NCI-H526 treated with DMSO at 0.1 percent for 48 hours (cell line): ENCODE measurements at places on chromosomes 2 and 18.

DNA sequence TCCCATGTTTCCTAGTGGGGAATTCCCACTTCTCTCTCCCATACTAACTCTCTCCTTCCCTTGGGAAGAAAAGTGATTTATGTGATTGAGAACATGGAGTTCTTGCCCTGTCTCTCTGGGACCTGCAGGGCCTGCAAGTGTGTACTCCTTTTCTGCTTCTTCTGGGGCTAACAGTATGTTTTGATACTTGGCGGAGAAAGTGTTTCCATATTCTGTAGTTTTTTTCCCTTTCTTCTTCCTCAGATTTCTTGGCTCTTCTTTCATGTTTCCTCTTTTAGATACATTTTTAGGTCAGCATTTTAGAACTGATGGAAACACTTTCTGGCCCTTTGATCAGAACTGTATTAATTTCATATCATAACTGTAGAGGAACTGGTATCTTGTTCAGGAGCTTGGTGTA lies 352.2 kb downstream of the DLGAP1 start:
- no peak for DNase-seq

GRCh38 chr2:238379096-238379810 lies 47.5 kb upstream of the ASB1 start:
- DNase-seq: no peak

DNA sequence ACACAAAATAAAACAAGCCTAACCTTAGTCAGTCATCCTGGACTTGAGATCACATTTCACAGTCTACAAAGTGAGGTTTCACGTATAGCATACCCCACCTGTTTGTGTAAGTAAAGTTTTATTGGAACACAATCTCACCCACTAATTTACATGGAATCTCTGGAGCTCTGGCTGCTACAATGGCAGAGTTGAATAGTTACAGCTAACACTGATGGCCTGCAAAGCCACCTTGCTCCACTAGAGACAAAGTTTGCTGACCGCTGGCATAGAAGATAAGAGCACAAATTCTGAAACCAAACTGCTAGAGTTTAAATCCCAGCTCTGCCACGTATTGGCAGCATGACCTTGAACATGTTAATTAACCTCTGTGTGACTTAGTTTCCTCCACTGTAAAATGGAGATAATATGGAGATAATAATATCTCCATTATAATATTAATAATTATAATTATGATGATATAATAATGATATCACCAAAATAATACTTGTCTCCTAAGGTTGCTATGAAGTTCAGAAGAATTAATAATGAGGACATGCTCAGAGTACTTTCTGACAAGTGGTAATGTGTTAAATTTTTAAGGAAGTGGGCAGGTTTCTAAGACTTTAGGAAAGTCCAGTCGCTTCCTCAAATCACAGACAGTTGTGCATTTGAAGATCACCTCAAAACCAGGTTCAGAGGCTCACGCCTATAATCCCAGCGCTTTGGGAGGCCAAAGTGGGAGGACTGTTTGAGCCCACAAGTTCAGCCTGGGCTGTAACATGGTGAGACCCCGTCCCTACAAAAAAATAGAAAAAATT lies 204.6 kb downstream of the SH3RF3 start:
- no peak for DNase-seq

DNA sequence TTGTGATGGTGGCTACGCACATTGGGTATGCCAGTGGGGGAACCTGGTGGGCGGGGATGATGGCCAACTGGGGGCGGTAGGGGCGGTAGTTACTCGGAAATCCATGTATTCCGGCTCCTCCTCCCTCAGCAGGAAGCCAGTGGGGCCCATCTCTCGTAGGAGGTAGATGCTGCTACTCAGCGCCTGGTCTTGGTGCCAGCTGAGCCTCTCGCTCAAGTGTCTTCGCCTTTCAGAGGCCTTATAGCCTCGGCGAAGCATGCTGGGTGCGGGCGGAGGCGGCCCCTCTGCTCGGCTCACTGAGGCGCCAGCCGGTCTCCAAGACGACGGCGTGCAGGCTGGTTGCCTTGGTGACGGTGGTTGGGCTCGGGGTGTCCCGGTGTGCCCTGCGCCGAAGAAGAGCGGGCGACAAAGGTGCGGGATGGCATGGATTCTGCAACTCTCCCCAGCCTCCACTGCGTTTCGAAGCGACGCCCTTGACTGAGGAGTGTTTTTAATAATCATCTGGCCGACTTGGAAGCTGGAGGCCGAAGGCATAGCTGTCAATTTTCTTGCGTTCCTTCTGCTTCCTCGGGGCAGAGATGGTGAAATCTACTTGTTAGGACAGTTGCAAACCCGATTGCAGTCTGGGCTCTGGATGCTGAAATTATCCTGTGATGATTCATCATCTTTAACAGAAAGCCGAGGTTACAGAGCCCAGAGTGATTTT lies at the start of gene ZSWIM2:
Gene ZSWIM2, minus strand, starts transcription at position 298 of the 706 bp plus-strand sequence. Its CDS starts 40 bp downstream, at position 258.
- peak; percentile 49 for DNase-seq

- no peak for DNase-seq
Observed at GRCh38 chr2:60091266-60091665, 462.2 kb downstream of the BCL11A start.

DNA sequence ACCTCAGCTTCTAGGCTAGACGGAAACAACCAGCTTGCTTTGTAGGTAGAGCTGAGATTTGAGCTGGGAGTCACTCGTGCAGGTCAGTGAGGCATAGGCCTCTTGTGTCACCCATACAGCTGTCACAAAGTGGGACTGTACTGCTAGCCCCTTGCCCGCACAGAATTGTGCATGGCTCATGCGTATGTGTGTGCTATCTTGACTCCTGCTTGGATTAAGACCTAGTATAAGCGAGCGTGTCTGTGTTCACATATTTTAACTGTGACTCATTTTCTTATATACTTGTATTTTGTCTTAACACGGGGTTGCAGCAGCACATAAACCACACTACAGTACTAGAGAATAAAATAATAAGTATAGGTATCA lies 20.1 kb downstream of the CEP68 start:
- no peak for DNase-seq

DNA sequence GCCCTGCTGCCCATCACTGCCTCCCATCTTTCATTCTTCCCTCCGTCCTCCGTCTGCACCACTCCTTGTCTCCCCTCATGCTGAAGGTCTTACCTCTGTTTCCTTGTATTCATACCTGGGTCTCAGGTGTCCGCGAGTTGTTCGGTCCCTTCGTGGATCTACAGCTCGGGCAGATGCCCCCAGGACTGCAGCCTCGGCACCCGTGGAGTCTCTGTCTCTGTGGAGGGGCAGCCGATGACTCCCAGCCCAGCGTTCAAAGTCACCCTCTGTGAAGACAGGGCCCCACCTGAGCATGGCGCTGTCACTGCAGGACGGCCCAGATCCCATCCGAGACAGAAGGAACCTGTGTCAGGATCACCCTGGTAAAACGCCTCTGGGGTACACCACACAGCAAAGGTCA lies 480.0 kb upstream of the SALL3 start:
- DNase-seq: no peak

GRCh38 chr18:55552526-55553189 lies 35.3 kb downstream of the TCF4 start:
- no peak for DNase-seq

GRCh38 chr2:96687711-96688640 lies 45.4 kb downstream of the FER1L5 start:
- no peak for DNase-seq

DNA sequence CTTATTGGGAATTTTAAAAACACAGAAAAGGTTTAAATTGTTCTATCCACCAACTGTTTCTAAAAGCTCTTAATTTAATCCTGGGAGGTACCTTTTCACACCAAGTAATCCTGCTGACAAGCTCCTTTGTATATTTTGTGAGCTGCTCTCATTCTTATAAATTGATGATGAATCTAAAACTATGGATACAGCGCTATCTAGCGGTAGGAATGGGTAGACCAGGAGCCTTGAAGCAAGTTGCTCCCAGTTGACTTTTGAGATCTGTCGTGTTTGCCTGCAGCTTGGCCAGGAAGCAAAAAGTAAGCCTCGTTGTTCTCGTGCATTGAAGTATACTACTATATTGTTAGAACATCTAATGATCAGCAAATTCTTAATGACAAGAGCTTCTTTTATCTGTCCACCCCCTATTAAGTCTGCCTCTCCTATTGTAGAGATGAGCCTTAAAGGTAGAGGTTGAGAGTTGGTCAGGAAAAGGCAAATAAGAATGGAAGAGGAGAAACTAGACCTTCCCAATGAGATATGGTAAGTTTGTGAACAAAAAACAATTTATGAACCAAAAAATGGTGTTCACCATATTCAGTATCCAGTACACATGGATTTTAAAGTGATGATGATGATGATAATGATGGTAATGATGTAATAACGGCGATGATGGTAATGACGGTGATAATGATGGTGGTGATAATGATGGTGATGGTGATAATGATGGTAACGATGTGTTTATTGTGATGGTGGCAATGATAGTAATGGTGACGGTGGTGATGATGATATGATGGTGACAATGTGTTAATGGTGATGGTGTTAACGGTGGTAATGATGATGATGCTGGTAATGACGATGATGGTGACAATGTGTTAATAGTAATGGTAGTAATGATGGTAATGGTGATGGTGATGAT lies 212.1 kb upstream of the NCKAP5 start:
- DNase-seq: peak; percentile 40

GRCh38 chr18:50819027-50819727 lies 639 bp downstream of the MRO start:
- peak; percentile 63 for DNase-seq

DNA sequence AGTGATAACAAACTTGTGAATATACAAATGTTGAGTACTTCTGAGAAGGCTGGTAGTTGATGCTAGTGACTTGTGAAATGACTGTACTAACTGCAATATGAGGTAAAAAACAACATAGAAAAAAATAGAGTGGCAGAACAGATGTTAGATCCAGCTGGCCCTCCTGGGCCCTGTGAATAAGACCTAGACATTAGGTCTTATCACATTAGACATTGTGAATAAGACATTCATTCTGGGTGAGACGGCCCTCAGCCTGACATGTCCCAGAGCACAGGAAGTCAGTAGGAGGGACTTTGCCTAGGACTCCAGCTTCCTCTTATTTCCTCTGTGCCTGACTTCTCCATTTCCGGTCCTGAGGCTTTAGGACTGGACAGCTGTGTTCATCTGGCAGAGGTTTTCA lies 22.9 kb downstream of the DOK1 start:
- no peak for DNase-seq

DNA sequence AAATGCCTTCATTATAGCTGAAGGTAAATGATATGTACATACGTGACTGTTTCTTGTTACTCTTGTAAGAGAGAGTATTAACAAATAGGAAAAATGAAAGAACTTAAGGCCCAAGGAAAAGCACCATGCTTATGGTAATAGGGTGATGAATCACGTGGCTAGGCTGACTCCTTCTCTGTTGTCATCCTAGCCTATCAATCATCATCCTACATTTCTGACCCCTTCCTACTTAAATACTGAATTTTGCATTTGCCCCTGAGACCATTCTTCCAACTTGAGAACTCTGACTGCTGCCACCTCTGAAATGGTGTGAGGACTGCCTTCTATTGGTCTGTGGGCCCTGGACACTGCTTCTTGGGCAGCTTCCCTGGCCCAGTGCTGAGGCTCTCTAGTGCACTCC lies 28.9 kb downstream of the EFEMP1 start:
- no peak for DNase-seq

DNA sequence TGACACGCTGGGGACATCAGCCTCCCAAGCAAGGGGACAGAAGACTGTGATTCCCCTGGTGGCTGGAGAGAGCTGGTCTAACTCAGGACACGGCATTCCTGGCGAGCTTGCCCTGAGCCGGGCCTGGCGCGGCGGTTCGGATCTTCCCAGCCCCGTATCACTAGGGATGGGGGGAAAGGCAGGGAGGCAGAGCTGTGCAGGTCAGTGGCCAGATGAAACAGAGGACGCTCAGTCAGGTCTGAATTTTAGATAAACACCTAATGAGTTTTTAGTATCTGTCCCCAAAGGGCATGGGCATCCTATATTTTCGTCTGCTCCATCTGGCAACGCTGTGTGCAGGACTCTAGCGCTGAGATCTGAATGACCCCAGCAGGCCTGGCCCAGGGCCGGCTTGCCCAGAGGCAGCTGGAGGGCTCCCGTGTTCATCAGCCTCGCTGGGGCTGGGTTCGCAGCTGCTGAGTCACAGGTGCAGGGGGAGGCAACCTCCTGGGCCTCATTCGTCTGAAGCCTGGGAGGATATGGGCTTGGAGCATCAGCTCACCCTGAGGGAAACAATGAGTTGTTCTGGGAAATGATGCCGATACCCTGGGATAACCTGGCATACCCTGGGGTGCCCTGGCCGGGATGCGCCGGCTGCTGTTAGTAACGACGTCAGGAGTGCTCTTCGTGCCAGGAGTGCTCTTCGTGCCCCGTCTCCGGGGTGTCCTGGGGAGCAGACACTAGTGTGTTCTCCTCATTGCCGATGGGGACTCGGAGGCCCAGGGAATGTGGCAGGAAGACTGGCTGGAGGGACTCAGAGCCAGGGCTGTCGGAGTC lies 48.1 kb upstream of the HPCAL1 start:
- no peak for DNase-seq

DNA sequence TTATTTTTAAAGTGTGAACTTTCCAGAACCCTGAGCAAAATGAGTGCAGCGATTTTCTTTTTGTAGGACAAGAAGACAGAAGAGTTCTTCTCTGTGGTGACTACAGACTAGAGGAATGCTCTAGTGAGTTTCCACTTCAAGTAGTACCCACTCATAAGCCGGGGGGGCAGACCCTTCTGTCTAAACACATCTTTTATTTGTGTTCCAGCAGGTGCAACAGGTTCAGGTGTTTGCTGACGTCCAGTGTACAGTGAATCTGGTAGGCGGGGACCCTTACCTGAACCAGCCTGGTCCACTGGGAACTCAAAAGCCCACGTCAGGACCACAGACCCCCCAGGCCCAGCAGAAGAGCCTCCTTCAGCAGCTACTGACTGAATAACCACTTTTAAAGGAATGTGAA lies 25.2 kb downstream of the PTRHD1 start:
- no peak for DNase-seq

- DNase-seq: no peak
Observed at GRCh38 chr2:199798831-199799580, 52.0 kb downstream of the FTCDNL1 start.

DNA sequence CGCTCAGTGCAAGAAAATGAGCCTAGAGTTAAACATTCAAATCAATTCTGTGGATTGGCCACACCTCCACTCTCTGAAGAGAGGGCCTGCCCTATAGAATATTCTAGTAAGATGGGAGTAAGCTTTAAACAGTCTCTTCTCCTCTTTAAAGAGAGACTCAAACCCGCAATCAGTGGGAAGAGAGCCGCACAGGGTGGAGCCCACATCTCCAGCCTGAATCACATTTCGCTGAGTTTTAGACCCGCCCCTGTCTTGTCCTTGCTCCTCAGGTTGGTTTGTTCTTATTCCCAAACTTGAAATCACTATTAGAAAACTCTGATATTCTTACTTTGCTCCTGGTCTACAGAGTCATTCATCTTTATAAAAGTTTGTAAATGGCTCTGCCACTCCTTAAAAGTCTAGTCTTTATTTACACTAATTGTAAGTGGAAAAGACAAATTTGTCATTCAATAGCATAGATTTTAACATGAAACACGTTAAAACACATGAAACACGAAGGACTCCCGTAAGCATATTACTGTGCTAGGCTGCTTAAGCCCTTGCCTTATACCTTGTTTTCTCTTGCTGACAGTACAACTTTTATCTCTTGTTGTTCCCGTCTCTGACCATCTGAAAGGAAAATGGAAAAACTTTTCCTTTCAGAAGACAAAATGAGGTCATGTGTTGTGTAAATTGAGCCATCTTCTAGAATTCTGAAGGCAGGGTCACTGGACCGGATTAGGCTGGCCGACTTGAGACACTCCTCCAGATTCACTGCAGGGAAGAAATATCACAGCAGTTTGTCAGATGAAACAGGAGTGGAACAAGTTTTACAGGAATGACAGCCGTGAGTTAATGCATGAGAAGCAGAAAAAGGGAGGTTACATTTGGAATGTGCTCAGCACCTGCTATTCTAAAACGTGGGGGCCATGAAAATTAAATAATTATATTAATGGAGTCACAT lies 5.6 kb downstream of the DSC1 start:
- DNase-seq: no peak
